ENCODE measurements at places on chromosomes 7 and 10.

DNA sequence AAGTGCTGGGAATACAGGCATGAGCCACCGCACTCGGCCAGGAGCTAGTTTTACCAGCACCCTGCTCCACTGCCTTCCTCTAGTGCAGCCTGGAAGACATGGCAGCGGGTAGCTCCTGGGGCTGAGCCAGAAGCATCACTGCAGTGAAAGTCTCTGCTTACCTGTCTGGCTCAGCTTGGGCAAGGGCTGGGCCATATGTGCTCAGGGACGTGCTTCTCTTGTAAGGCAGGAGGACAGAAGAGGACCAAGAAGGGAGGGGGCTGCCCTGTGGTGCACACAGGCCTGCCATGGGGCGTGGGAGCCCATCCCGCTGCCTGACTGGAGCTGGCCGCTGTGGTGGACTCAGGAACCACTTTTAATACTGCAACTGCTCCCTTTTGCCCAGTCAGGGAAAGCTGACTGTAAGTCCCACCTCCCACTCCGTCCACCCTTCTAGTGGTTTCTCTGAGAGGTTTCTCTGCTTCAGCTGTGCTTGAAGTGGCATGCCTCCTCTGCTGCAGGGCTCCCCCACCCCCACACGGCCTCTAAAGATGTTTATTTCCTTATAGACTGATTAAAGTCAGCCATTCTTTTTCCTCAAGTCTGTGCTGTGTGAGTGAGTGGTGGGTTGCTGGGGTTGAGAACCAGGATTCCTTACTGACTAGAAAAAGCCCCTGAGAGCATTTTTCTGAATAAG lies 25.3 kb upstream of the C10orf95 start:
- DNase-seq: no peak

DNA sequence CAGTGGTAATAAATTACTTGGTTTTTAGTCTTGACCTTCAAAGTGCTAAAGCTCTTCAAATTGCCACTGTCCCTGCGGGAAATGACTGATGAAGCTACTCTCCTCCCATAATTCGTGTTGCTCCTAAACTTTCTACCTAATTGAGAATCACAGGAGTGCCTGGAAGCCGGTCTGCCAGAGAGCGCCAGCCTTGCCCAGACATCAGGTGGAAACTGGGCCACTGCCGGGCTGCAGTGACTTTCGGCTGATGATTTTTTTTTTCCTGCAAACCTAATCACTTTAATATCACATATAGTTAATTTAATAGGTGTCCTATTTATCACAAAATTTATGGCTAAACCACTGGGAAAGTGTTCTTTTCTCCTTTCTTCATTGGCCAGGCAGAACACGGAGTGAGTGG lies 59.6 kb upstream of the UBE3C start:
- no peak for DNase-seq

DNA sequence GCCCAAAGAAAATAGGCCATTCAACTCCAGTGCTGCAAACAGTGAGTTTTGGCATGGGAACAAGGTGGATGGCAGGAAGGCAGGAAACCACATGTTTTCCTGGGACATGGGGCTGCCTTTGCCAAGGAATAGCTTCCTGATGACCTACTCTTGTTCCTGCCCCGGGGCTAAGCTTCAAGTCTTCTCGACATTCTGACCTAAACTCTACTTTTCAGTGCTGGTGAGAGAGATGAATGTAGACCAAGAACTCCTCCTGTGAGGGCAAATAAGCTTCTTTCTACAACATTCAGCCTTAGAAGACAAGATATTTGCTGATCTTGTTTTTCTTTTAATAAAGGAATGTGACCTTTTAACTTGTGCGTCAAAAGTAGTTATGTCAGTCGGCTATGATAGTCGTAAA lies 199.0 kb downstream of the GPR37 start:
- DNase-seq: no peak

GRCh38 chr10:110802551-110803238 lies 69.0 kb upstream of the PDCD4 start:
- DNase-seq: peak; percentile 10

- no peak for DNase-seq
These were observed at the start of gene FKBP9 for GRCh38 chr7:32957326-32958045. Gene FKBP9 (plus strand): TSS chr7:32957440. CDS start chr7:32957574, 134 bp downstream.
